Activated naive CD8-positive, alpha-beta T cell treated with anti-CD3 and anti-CD28 coated beads, Interleukin-2, amount 10 ng/mL, durations not matched to agents 7 days and 5 days (primary cell): ENCODE measurements at places on chromosomes 13 and 19.

- DNase-seq: no peak
Measured at GRCh38 chr13:25242956-25243355, 44.3 kb downstream of the MTMR6 start.

DNA sequence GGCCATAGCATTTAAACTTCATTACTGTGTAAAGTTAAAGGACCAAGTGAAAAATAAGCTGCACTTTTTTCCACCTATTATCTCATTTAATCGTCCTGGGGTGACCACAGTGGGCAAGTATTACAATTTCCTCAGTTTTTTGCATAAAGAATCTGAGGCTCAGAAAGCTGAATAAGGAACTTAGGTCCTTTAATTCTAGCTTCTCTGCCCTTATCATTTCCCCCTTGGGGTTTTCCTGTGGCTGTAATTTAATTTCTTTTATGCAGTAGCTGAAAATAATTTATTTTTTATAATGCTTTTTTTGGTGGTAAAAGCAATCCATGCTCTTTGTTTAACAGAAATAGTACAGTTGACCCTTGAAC, 59.8 kb upstream of the RCBTB2 start:
- no peak for DNase-seq

DNA sequence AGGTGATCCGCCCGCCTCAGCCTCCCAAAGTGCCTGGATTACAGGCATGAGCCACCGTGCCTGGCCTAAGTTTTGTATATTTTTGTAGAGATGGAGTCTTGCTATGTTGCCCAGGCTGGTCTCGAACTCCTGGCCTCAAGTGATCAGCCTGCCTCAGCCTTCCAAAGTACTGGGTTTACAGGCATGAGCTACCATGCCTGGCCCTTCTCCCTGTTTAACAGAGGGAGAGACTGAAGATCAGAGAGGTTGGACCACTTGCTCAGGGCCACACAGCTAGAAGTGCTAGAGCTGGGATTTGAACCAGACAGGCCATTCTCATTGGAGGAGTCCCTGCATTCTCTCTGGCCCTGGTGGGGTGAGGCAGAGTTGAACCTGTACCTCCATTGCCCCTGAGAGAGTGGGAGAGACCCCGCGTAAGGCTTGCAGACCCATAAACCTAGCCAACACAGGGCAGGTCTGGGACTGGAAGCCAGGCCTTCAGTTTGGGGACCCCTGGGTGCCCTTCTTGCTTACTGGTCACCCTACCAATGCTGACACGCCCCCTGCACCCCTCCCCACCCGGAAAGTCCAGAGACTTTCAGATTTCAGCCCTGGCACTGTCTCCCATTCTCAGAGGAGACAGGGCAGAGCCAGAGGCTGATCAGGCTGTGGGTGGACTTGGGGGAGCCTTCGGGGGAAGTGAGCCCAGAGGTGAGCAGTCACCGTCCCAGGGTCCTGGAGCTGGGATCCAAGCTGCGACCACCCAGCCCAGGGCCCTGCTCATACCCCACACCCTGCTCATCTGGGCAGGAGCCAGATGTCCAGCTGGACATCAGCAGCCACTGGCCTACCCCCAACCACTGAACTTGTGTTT, 13.3 kb downstream of the TTYH1 start:
- DNase-seq: no peak

DNA sequence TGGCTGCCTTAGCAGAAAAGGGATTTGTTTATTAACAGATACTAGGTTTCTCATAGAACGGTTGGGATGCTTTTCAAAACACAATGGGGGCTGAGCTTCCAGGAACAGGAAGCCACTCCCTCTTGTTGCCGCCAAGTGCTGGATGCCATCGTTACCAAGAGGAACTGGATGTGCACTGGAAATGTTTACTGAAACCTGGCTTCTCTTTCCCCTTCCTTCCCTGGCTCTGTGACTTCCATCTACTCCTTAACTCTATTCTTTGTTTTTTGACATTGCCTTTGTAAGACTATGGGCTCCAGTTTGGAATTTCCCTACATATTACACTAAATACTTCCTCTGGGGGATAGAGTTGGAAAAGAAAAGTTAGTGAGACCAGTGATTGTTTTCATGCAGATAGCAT, 11.7 kb upstream of the KL start:
- no peak for DNase-seq

- DNase-seq: no peak
Measured at GRCh38 chr19:54465426-54466109, 2.0 kb upstream of the LENG9 start.

GRCh38 chr13:94178625-94179244, 300.7 kb downstream of the DCT start:
- no peak for DNase-seq

DNA sequence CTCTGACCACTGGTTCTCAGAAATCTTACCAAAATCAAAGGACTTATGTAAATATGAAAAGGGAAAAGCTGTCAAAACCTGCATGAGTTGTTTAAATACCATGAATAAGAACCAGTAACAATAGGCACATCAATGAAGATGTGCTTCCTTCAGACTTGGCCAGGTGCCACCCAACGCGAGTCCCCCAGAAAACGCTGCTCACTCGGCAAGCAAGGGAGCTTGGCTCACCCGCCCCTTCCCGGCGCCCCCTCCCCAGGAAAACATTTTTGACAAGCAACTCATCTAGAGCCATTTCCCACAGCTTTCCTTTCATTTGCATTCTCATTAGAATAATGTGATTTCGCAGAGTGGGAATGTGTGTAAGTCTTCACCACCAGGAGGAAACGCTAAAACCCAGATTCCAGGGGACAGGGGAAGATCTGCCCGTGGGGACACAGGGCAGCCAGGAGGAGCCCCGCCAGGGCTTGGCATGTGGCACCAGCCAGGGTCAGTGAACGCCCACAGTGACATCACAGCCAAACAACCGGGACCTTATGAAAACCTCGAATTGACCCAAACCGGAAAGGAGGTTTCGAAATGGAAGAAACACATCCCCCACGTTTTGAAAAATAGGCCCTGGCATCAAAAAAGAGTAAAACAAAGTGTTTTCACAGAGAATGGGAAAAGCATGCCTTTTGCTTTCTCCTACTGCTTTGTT, 366.2 kb upstream of the TSHZ3 start:
- no peak for DNase-seq

- no peak for DNase-seq
Measured at GRCh38 chr19:48509467-48510194, 2.0 kb downstream of the LMTK3 start.

- DNase-seq: no peak
Measured at GRCh38 chr13:50720861-50721671, 122.4 kb downstream of the DLEU7 start.

DNA sequence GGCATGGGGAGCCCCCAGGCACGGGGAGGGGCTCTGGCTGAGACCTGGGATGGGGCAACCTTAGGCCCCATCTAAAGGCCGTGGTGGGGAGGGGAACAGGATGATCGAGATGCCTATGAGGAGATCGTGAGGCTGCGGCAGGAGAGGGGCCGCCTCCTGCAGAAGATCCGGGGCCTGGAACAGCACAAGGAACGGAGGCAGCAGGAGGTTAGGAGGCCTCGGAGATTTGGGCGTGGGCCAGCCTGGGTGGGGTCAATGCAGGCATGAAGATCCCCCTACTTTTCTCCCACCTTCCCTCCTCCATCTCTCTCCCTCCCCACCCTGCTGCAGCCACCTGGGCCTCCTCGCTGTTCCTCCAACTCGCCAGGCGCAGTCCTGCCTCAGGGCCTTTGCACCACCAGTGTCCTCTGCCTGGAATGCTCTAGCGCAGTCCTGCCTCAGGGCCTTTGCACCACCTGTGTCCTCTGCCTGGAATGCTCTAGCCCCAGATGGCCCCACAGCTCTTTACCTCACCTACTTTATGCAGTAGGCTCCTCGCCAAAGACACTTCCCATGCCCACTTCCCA, 19.1 kb upstream of the EBI3 start:
- no peak for DNase-seq

DNA sequence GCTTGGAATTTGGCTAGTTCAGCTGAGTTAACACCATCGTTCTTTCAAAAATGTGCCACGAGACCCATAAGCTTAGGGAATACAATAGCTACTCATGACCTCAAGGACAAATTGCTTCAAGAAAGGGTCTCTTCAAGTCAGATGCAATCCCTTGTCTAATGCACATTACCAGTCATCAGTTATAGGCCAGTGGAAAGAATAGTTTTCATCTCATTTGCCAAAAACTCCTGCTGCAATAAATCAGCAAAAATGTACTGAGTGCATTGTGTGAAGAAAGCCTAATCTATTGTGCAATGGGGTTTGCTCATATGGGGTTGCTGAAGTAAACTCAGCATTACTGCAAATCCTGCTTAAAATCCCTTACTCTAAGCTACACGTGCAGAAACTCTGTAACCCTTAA, 208.3 kb upstream of the NBEA start:
- DNase-seq: no peak

GRCh38 chr13:112964971-112965492, 4.0 kb upstream of the MCF2L start:
- no peak for DNase-seq

DNA sequence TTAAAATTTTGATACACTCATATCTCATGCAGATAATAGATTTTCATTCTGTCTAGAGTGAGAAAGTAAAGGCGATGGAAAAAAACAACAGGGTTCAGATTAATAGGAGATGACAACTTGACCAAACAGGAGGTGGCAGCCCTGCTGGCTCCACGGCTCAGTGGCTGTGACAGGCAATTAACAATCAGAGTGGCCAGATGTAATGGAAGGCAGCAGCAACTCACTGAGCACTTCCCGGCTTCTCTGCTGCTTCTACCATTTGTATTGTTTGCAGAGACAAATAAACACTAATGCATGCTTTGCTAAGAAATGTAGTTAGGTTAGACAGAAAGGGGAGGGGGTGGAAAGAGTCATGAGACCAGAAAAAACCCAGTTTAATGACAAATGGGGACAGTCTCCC, 473.0 kb upstream of the SLC10A2 start:
- DNase-seq: no peak

DNA sequence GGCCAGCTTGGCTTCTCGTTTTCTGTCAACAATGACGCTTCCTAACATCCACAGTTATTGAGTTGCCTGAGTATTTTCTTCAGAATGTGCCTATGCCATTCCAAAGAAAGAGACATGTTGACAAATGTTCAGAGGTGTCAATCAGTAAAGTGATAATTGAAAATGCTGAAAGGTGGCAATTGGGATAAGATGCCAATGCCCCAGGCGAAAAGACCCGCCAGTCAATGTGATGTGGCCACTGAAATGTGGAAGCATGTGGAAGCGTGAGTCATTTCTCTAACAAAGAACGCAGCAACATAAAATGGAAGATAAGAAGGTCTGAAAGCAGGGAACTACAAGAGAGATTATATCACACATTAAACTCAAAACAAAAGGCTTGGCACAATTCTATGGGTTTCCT, 882.2 kb upstream of the SLC10A2 start:
- DNase-seq: no peak

- DNase-seq: no peak
Measured at GRCh38 chr19:31908080-31908479, 437.3 kb upstream of the ZNF507 start.

DNA sequence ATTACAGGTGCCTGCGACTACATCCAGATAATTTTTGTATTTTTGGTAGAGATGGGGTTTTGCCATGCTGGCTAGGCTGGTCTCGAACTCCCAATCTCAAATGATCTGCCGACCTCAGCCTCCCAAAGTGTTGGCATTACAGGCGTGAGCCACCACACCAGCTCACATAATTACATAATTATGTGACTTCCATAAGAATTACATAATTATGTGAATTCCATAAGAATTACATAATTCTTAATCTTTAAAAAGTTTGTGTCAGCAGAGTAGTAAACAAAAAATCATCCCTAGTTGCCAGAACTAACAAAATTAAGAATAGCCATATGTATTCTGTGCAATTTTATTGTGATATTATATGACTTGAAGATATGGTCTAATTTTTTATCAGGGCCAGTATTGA, 25.6 kb downstream of the IFT88 start:
- DNase-seq: no peak

- no peak for DNase-seq
Measured at GRCh38 chr13:89694451-89694850, 1653.0 kb upstream of the MIR17HG start.

GRCh38 chr13:29963089-29963488, 112.7 kb upstream of the UBL3 start:
- no peak for DNase-seq

DNA sequence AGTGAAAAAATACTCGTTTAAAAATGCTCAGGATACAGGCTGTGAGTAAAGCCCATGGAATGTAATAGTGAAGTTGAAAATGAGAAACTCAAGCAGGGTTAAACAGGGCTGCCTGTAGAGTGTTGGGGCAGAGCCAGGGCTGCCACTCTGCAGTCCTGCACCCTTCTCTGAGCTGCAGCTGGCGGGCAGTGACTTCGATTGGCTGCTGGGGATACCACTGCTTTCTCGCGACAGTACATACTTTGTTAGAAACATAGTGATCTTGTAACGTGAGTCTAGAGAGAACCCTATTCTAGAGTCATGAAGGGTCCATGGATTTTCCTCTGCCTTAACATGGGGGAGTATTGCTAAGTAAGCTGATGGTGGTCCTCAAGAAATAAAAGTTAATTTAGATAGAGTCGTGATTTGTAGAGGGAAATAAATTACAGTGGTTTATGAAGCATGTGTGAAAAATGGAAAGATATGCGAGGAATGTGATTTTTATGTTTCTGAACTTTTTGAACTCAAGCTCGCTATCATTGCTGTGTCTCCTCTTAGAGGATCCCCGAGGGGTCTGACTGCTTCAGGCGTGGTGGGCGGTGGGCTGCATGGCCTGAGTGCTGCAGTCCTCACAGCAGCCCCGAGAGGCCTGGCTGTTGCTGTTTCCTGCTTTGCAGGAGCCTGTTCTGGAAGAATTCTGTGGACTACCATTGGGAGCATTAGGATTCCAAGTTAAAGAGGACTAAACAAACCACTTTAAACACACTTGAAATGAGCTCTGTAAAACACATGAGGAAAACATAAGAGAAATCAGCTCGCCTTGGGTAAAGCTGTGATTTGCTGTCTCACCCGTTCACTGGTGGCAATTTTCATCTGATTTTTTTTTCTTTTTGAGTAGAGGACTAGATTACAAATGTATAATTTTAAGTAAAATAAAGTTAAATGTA, 95.7 kb downstream of the ARHGEF7 start:
- no peak for DNase-seq

DNA sequence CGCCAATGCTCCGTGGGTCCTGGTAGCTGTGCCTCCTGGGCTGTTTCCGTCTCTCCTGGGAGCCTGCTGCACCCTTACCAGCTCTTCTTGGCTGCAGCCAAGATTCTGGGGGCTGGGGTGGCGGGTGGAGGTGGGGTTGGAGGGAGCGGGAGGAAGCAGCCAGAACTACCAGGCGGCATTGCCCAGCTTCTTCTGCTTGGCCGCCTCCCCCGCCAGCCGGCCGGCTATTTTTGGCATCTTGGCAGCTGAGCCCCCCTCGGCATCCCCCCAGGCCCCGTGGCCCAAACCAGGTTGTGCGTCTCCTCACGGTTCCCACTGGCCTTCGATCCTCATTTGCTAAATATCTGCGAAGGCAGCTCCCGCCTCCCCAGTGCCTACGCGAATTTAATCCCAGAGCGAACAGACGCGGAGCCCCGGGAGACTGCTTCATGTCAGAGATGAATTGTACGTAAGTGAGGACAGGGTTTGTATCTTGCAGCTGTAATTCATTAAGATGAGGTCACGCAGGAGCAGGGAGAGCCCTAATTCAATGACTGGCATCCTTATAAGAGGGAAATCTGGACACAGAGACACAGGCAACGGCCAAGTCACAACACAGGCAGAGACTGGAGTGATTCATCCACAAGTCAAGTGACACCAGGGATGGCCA, 12.8 kb upstream of the PEAK3 start:
- DNase-seq: no peak

- DNase-seq: no peak
Measured at GRCh38 chr19:52896431-52897137, 851 bp downstream of the ZNF320 start.

- no peak for DNase-seq
Measured at GRCh38 chr19:9075064-9075949, 11.6 kb upstream of the OR1M1 start.
